Posterior vena cava (tissue), 2 donors: ENCODE measurements at places on chromosomes 12 and 14. TPM values are rescaled to one million over a fixed set of nuclear protein-coding genes. Genes with fewer than 3 reads are reported as not detected.

GRCh38 chr12:110647631-110648040, 33.7 kb downstream of the TCTN1 start:
- DNase-seq = no peak

SELPLG gene
- 14.4 TPM for total RNA-seq

PTGER2 gene
- 5.3 TPM for total RNA-seq

IFNG-AS1 gene
- total RNA-seq = 0.24 TPM

DNA sequence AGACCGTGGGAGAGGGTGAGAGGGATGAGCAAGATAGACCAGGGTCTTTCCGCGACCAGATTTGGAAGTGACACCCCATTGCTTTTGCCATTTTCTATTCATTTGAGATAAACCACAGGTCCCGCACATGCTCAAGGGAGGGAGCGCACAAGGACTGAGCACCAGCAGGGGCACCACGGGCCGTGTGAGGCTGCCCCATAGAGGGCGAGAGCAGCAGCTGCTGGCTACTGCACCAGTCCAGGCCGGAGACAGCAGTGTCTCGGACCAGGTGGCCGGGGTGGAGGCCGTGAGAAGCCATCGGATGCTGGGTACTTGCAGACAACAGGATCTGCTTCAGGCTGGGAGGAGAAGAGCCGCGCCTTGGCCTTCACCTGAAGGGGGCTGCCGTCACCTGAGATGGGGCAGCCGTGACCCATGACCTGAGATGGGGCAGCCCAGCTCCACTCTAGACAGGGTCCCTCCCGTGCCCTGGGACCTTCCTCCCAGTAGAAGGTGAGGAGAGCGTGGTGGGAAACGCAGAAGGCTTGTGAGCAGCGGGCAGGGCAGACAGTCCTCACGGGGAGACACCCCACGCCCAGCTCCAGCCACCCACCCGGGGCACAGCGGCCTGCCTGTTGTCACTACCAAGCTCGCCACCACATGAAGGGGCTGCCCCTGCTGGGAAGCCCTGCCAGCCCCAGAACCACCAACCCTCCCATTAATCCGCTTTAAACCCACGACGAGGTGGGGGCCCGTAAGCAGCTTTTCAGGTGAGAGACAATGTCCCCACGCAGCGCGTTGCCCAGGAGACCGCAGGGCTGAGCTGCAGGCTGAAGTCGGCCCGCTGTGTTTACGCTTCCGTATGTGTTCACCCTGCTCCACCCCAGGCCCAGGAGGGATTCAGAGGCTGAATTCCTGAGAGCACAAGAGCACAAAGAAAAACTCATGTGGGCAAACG, 61.7 kb upstream of the FBRSL1 start:
- DNase-seq = no peak

LYZ gene
- 20.7 TPM for total RNA-seq

GRCh38 chr12:110280779-110281548, at the start of gene ATP2A2:
Gene ATP2A2, plus strand, starts transcription at chr12:110281247. Its CDS starts 543 bp downstream, at chr12:110281790.
- peak; percentile 97 for DNase-seq

EPYC gene
- total RNA-seq = not detected

DNA sequence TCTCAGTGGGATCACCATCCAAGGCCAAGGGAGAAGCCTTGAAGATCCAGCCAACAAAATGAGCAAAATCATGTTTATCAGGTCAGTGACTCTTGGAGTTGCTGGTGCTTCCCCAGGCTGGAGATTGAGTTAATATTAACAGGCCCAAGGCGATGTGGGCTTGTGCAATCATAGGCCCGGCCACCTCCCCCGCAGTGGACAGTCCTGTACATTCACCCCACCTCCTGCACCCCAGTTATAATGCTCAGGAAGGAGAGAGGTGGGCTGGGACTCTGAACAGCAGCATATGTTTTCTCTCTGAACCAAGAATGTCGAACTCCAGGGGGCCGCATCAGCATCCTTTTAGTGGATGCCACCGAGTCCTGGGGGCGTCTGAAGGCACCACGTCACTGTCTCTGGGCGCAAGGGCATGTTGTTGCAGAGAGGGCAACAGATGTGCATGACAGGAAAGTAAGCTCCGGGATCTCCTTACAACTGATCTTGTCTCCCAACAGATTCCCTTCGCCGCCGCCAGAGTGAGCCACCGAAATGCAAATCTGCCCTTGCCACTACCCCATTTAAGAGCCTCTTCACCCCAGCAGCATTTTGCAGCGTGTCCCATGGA, 32.2 kb upstream of the SERPINA6 start:
- DNase-seq = peak; percentile 86

GRCh38 chr14:65219353-65219752, 117.0 kb upstream of the MAX start:
- DNase-seq = no peak

GRCh38 chr12:132818562-132818961, 10.1 kb downstream of the GOLGA3 start:
- no peak for DNase-seq

GRCh38 chr14:70280931-70281330, 78.6 kb downstream of the COX16 start:
- no peak for DNase-seq

DNA sequence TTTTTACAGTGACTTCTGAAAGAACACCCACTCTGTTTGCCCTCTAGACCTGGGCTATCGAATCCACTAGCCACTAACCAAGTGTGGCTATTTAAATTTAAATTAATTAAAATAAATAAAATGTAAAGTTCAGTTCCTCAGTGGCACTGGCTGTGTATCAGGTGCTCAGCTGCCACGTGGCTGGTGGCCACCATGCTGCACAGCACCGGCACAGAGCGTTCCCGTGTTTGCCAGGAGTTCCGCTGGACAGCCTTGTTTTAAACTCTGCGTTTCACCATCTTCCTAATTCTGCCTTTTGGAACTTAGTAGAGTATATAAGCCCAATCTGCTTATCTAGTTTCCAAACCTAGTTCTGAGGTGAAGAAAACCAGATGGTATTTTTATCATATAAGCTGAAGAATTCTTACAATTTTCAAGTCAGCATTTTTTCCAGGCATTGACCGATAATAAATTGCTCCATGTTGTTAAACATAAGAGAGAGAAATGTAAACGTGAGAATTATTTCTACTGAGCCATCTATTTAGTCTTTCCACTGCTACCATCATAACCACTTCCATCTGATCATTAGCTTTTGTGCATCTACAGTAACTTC, 339.0 kb downstream of the CACNA1C start:
- DNase-seq = no peak

CLSTN3 gene
- total RNA-seq = 31.7 TPM

IL31 gene
- total RNA-seq = not detected

- DNase-seq = peak; percentile 84
Observed at GRCh38 chr12:47818467-47819137, 1.1 kb downstream of the HDAC7 start.

DNA sequence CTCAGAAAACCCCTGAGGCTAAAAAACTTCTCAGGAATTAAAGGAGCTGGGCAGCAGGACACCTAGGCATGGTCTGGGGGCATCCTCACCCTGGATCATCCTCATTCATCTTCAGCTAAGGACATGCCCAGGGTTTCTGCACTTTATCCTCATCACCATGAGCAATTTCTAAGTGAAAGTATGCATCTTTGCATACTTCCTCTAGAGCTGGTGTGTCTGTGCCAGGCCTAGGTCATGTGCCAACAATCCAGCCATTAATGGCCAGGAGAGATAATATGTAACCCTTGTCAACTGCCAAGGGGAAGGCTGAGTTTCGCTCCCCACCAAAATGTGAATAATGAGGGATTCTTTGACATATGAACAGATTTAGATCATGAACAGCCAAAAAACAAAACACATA, 160.5 kb downstream of the KITLG start:
- no peak for DNase-seq

GRCh38 chr14:95597784-95598211, 62.9 kb downstream of the GLRX5 start:
- no peak for DNase-seq

DNA sequence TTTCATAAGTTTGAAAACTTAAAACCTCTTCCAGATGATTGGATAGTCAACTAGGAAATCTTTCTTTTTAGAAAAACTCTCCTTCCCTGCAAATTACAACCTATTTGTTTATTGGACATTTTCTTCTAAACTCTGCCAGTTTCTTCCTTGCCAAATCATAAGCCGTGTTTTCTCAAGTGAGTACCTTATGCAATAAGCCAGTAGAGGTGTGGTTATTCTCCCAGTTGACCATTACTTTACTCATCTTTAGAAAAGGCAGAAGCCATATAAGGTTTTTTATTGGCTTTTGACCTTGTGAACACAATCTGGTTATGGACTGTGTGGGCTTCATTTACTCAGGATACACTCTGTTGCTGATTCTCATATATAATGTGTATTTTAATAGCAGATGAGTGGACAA, 14.6 kb downstream of the ACTR6 start:
- no peak for DNase-seq

- no peak for DNase-seq
Observed at GRCh38 chr12:68180792-68181744, 21.5 kb upstream of the IFNG start.
